ENCODE measurements at places on chromosomes 2 and 18. TPM values are rescaled to one million over a fixed set of nuclear protein-coding genes. Genes with fewer than 3 reads are reported as not detected.

Gene CHRNG
- 0.52 TPM for polyA plus RNA-seq

DNA sequence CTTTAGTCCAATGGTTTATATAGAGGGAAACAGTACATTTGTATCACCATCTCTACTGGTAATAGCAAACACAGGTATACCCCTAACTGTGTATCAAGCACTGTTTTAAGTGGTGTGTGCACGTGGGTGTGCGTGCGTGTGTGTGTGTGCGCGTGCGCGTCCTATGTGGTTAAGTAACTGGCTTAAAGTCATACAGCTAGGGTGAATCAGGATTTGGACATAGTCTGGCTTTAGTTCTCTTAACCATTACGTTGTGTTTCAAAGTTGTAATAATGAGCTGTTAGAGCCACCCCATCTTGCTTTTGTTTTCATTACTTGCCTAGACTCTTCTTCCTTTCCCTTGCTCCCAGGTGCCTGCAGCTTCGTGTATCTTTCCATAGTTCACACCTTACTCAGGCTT, 2.1 kb downstream of the HADHB start:
- DNase-seq = no peak

GRCh38 chr2:167637741-167638140, 609.7 kb downstream of the STK39 start:
- no peak for DNase-seq

Gene C1GALT1C1L
- polyA plus RNA-seq = 2.7 TPM

Gene MZT2B
- 126 TPM for polyA plus RNA-seq

GRCh38 chr18:75477900-75478299, 50.4 kb upstream of the SMIM21 start:
- DNase-seq = no peak

Gene GPC1
- 45.4 TPM for polyA plus RNA-seq

- DNase-seq = no peak
Measured at GRCh38 chr18:21682371-21683051, 22.1 kb downstream of the ABHD3 start.

DNA sequence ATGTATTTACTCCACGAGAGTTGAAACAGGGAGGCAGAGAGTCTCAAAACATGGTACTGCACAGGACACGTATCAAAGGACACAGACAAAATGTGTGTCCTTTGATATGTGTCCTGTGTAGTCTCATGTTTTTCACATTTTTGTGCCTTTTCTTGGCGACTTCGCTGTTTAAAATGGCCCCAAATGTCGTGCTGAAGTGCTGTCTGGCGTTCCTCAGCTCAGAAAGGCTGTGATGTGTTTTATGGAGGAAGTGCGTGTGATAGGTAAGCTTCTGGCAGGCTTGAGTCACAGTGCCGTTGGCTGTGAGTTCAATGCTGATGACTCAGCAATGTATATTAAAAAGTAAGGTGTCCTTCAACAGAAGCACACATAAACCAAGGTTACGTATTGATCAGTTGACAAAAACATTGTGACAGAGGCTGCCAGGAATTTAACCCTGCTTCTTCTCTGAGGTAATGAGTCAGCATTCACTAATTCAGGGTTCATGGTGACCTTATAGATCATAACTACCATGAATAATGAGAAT, 78.2 kb downstream of the DYSF start:
- no peak for DNase-seq

DNA sequence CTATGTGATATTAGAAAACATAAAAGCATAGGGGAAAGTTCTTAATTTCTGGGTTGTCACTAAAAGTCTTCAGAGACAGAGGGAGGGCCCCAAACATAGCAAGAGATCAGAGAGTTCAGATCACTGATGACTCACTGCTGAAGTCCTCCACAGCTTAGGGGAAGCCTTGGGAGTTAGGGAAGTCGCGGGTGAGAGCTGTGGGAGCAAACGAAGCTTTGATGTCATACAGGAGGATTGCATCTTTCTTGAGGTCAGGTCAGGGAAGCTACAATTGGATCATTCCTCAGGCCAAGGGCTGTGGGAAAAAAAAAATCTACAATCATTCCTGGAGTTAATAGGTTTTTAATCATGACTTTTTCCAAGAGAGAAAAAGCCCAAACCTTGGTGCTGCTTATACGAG, 96.2 kb downstream of the COPS8 start:
- no peak for DNase-seq

Gene TTC31
- 29.4 TPM for polyA plus RNA-seq

DNA sequence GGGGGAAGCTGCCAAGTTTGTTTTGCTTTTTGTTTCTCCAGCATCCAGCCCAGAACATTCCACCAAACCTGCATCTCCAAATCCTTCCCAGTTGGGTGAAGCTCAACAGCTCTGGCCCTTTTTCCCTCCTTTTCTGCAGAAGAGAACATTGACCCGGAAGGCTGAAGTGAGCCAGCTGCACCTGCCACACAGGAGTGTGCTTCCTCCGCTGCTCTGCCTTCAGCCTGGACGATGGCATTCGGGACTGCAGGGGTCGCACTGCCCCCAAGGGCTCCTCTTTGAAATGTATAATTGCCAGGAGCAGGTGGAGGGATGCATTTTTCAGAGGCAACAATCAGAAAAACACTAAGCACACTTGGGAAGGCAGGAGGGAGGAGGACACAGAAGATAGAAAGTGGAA, 41.8 kb downstream of the ST8SIA5 start:
- no peak for DNase-seq

DNA sequence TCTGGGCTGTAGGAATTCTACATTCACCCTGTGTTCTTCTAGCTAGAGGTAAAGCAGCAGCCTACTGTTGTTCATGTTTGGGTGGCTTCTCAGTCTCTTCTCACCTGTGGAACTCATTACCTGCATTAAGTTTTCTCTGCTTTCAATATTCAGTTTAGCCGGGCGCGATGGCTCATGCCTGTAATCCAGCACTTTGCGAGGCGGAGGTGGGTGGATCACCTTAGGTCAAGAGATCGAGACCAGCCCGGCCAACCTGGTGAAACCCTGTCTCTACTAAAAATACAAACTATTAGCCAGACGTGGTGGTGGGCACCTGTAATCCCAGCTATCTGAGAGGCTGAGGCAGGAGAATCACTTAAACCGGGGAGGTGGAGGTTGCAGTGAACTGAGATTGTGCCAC, 139.8 kb upstream of the UBE2E3 start:
- no peak for DNase-seq

DNA sequence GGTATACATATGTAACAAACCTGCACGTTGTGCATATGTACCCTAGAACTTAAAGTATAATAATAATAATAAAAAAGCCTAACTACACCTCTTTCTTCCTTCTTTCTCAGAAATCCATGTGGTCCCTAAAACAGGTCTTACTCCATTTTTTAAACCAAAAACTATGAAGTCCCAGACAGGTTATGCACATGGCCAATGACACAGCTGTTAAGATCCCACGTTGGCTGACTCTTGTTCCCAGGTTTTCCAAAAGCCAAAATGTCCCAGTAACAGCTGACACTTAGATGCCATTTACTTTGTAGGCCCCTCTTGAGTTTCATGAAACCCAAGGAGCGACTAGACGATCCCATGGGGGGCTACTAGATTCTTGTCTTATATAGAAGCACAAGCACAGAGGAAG, 97.0 kb downstream of the KCNF1 start:
- DNase-seq = no peak

DNA sequence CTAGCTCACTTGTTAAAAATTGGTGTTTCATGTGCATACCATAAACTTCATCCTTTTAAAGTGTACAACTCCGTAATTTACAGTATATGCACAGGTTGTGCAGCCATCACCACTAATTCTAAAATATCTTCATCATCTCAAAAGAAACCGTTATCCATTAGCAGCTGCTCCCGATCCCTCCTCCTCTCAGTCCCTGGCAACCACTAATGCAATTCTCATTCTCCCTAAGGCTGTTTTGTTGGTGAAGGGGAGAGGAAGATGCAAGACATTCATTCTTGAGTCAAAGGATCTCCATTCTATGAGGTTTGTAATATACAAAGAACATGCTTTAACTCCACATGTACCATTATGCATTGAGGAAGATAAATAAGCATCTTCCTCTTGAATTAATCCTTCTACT, 48.6 kb downstream of the RNU4ATAC start:
- no peak for DNase-seq

GRCh38 chr2:74474899-74475298, 2.4 kb upstream of the MRPL53 start:
- DNase-seq = no peak

DNA sequence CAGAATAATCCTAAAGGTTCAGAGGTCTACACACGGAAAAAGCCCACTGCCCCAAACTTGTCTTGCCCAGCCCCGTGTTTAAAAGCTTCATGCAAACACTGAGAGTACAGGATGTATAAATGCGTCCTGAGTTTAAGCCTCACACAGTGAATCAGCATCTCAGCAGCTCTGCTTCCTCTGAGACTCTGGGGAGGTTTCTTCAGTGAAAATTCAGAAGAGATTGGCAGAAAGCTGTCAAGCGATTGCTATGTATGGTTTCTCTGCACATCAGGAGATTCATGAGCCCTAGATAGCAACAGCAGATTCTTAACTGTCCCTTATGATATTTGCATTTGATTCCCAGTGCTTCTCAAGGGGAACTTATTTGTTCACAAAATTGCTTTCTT, 27.1 kb downstream of the CRACDL start:
- DNase-seq = no peak

DNA sequence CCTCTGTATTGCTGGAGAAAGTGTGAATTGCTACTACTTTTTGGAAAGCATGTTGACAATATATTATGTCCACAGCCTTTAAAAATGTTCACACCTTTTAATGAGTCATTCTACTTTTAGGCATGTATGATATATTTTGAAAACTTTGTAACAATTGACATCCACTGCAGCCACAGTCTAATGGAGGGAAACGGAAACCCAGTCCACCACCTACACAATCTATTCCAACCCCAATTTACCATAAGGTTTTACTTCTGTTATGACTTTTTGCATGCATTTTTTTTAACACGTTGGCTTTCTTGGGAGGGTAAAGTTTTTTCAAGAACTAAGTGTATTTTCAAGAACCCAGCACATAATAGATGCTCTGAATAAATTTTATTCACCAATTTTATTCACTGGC, 38.5 kb upstream of the ATP8B1 start:
- no peak for DNase-seq

DNA sequence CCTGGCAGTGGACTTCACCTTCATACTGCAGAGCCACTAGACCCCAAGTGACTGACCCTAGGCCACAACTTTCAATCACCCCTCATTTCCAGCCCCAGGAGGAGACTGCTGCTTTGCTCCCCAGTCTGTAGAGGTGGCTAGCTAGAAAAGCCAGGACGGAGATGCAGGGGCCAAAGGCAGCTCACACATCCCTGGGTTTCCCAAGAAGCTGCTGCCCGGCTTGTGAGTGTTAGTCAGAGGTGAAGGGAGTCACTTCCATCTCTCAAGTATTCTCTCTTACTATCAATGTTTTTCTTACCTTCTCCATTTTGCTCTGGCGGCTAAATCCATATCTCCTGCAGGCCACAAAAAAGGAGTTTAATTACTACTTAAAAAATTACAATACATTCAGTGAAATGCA, 36.2 kb downstream of the CCDC93 start:
- no peak for DNase-seq

- DNase-seq = no peak
Measured at GRCh38 chr2:171163261-171163660, 2.6 kb upstream of the TLK1 start.

DNA sequence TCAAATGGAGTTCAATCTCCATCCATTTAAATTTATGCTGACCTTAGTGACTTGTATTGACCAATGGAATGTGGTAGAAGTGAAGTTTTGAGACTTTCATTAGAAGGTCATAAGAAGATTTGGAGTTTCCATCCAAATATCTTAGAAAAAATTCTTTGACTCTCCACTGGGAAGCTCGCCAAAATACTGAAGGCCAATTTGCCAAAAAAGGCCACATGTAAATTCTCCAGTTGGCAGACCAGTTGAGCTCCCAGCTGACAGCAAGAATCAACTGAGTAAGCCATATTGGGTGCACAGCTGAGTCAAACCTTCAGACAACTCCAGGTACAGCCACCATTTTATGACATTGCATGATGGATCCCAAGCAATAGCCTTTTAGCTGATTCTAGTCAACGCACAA, 228.3 kb upstream of the SETBP1 start:
- DNase-seq = no peak

- no peak for DNase-seq
Measured at GRCh38 chr2:10372203-10372861, 69.6 kb downstream of the HPCAL1 start.

- no peak for DNase-seq
Measured at GRCh38 chr2:138228101-138228500, 263.8 kb downstream of the HNMT start.

- DNase-seq = no peak
Measured at GRCh38 chr2:55357927-55358326, 61.7 kb downstream of the CCDC88A start.

Gene SIX2
- polyA plus RNA-seq = 36.0 TPM

Gene RPL37A
- 2,089 TPM for polyA plus RNA-seq

GRCh38 chr18:69216321-69216720, 184.4 kb upstream of the DOK6 start:
- no peak for DNase-seq
